ENCODE measurements at places on chromosomes 1 and 21.

DNA sequence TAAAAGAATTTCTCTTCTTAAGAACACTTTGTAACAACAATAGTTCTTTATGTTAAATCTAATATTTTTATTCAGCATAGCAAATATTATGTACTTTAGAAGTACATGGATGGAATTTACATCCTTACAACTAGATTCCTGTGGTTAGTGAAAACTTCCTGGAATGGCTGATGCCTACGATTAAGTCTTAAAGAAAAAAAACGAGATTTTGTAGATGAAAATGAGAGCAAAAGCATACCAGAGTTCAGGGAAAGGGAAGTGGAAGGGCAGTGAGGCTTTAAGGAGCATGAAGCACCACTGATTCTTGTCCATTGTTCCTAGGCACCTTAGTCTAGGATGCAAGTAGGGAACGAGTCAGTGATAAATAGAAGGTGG is 26.7 kb downstream of the CFH start:
- DNase-seq: no peak

DNA sequence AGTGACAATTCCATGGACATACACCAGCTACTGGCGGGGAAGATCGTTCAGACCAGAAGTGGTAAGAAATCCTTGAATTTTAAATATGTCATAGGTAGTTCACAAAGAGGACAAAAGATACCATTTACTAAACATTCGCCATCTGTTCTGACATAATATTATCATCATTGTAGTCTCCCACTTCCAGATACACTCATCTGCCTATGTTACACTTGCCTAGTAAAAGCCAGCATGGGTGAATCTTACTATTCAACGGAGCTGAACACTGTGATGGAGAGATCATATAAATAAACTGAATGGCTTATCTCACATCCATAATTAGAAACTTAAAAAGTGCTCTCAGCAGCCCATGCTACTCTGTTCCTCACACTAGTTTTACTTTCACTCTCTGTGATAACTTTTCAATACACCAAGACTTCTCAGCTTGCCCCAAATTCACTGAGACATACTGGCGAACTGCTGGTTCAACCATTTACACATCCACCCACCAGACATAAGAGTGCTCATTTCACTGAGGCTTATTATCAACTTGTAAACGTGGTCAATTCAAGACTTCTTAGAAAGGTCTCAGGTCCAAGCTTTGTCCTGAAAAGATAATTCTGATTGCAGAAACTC is 463 bp upstream of the PRRC2C start:
- no peak for DNase-seq

- DNase-seq: no peak
Observed at GRCh38 chr1:164694505-164694904, 135.5 kb downstream of the PBX1 start.

GRCh38 chr1:18938707-18939070 is 17.8 kb downstream of the IFFO2 start:
- no peak for DNase-seq

DNA sequence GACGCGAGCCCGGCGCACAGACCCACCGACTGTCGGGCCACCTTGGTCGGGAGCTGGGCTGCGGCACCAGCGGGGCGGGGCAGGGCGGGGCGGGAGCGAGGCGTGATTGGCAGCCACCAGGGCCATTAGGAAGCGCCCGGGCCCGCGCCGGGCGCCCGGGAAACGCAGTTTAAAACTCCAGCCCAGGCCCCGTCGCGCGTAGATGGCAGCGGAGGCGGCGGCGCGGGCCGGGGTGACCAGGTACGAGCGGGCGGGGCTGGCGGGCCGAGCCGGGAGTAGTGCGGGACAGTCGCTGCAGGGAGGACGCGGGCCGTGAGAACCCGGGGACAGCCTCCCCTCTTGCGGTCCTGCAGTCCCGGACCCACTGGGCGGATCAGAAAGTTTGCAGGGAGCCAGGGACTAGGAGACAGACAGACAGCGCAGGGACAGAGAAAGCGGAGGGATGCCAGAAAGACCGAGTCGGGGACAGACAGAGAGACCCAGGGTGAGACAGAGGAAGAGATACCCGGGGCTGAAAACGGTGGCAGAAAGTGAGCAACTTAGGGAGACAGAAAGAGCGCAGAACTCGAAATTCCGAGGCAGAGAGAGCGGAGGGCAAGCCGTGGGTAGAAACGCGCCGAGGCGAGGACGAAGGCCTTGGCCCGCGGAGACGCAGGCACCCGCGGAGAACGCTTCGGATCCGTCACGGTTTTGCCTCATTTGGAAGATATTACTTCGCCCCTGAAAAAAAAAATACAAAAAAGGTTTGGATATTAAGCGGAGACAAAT is at the start of gene DMBX1:
Gene DMBX1 (plus strand): TSS at position 199 of the 768 bp plus-strand sequence. CDS start 17,175 bp downstream, outside the sequence.
- DNase-seq: no peak

GRCh38 chr1:15180189-15180588 is 26.6 kb downstream of the TMEM51 start:
- DNase-seq: no peak

- no peak for DNase-seq
Observed at GRCh38 chr1:19086176-19086875, 123.7 kb downstream of the UBR4 start.

- DNase-seq: no peak
Observed at GRCh38 chr1:54359393-54360162, 46.6 kb downstream of the SSBP3 start.

- DNase-seq: no peak
Observed at GRCh38 chr1:49197081-49197480, 420.4 kb upstream of the BEND5 start.

GRCh38 chr1:234303231-234303630 is 70.0 kb upstream of the COA6 start:
- no peak for DNase-seq

DNA sequence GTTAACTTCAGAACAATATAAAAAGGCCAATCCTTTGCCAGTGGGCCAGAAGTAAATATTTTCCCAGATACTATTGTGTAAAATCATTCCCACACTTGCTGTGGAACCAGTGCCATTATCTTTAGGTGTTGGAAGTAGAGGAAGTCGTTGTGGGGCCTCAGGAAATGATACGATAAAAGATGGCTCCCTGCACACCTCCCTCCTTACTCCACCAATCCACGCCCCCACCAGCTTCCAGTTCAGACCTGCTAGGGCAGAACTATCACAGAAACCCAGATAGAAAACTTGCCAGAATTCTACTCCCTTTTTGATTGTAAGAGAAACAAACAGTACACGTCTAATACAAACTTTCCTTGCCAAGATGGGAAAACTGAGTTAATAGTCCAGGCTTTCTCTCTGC is 173.0 kb upstream of the FMN2 start:
- no peak for DNase-seq

DNA sequence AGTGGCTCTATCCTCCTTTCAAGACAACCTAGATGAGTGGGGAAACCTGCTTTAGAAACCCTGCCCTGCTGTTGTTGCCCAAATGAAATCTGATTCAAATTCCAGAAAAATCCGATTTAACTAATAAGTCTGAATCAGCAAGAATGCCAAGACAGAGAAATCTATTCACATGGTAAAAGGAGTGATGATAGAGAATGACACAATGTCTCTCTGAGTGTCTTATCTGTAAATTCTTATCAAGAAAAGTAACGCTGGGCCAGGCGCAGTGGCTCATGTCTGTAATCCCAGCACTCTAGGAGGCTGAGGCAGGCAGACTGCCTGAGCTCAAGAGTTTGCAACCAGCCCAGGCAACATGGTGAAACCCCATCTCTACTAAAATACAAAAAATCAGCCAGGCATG is 13.7 kb upstream of the GUCA2A start:
- no peak for DNase-seq

- no peak for DNase-seq
Observed at GRCh38 chr1:155983191-155984024, 5.1 kb upstream of the ARHGEF2 start.

DNA sequence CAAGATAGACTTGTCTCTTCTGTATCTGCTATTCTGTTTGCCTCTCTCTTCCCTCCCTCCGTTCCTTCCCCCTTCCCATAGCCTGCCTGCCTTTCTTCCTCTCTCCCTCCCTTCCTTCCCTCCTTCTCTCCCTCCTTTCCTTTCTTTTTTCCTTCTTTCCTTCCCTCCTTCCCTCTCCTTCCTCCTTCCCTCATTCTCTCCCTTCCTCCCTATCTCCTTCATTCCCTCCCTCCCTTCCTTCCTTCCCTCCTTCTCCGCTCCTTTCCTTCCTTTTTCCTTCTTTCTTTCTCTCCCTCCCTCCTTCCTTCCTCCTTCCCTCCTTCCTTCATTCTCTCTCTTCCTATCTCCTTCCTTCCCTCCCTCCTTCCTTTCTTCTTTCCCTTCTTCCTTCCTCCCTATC is 944 bp downstream of the AADACL4 start:
- DNase-seq: no peak

DNA sequence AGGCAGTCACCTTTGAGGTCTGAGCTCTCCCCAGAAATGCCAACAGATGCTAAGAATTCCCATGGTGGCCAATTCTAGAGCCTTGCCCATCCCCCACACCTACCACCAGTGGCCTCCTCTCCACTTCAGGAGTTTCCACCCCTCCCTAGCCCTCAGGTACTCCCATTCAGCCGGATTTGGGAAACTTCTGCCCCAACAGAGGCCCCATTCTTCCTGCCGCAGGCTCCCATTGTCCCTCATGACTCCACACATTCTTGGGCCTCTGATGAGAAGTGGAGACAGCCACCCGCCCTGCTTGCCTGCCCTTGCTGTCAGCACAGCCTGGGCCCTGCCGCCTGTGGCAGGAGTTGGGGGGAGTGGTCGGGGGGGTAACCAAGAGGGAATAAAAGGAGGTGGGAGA is 4.6 kb downstream of the BLACAT1 start:
- no peak for DNase-seq

DNA sequence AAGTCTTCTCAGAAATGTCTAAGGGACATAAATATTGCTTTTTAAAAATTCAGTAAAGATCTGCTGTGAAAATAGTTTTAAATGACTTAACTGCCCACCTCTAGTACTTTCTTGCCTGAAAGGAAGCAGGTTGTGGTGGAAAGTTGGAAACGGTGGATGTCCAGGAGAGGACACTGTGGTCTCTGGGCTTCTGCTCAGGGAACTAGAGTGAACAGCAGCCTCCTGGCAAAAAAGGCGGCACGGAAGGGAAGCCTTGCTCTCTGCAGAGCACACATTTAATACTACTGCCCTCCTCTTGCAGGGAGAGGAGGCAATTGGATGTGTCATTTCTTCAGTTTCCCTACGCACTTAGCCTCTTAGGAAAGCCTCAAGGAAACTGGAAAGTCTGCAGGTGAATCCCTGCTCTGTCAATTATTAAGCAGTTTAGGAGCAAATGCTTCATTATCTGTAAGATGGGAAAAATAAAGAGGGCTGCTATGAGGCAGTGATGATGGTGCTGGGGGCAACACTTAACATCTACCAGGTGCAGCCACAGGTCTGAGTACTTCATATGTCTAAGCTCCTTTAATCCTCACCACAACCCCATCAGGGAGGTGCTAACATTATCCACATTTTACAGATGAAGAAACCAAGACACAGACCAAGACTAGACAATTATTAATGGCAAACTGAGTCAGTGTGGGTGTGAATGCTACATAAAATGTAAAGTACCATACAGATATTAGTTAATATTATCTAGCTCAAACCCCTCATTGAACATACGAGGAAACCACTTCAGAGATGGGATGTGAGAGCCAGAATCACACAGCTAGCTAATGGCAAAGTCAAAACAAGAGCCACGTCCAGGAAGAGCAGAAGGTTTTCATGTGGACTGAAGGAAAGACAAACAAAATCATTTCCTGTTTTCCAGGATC is 108.9 kb upstream of the ADAR start:
- no peak for DNase-seq

DNA sequence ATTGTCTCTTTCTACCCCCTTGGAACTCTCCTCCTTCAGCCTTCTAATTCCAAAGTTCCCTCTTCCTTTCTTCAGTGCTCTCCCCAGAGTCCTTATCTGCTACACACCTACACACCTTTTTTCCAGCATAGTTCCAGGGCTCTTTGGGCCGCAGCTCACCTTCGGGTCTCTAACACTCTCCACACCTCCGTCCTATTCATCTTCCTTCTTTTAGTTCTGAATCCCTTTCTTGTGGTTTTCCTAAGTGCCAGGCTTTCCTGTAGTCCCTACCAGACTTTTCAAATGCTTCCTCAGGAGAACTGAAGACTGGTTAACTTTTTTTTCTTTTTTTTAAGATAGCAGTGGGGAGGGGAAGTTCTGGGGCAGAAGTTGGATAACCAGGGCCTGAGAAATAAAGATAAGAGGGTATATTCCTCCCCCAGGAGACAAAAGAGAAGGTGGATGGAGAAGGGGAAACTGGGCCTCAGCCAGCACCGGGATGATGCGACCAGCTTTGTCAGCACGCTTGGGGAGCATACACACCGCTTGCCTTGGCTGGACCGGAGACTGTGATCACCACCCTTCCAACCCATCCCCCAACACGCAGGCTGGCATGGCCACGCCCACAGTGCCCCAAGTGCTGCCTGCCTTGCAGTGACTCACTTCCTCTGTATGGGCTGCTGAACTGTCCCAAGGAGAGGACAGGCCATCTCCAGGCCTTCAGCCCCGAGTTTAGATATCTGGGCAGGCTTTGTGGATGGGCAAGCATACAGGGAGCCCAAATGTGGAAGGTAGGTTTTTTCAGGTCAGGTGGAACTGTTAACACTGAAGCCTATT is 2.5 kb upstream of the CERS2 start:
- DNase-seq: peak; percentile 94

GRCh38 chr21:28086861-28087581 is 905.7 kb downstream of the LTN1 start:
- no peak for DNase-seq

- DNase-seq: peak; percentile 51
Observed at GRCh38 chr1:2126331-2127186, 68.0 kb downstream of the FAAP20 start.

DNA sequence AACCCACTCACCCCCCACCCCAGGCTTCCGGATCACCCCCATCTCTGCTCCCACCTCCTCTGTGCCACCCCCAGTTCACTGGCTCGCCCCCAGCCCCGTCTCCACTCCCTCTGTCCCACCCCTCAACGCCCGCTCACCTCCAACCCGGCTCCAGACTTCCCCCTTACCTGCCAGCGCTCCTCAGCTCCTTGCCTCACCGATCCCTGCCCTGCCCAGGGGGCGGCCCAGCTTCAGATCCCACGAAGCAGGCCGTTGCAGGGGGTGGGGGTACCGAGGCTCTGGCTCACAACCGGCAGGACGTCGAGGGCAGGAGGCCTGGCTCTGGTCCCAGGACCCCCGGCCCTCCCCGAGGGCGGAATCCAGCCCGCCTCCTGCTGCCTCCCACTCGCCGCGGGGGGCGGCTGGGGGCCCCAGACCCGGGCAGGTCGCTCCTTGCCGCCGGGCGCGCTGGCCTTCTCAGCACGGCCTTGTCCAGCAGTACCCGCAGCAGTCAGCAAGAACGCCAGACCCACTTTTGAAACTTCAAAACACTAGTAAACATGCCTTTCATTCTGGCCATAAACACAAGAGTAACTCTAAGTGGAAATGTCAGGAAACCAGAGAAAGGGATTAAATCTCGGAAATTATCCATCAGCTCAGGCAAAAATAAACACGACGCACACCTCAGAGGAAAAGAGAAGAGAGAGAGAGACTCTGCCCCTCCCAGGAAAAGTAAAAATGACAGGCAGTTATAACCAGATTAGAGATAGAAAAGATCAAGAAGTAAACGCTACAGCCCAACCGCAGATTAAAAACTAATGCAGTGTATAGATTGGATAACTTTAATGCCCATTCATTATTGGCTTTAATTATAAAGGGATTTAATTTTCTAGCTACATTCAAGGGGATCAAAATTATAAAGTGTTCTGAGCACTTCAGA is 1.0 kb upstream of the FAM89A start:
- no peak for DNase-seq
